HEK293T (cell line): ENCODE measurements at places on chromosomes 12 and 14.
A peak's percentile ranks its signal among the peaks of the same experiment; 100 is the strongest.

DNA sequence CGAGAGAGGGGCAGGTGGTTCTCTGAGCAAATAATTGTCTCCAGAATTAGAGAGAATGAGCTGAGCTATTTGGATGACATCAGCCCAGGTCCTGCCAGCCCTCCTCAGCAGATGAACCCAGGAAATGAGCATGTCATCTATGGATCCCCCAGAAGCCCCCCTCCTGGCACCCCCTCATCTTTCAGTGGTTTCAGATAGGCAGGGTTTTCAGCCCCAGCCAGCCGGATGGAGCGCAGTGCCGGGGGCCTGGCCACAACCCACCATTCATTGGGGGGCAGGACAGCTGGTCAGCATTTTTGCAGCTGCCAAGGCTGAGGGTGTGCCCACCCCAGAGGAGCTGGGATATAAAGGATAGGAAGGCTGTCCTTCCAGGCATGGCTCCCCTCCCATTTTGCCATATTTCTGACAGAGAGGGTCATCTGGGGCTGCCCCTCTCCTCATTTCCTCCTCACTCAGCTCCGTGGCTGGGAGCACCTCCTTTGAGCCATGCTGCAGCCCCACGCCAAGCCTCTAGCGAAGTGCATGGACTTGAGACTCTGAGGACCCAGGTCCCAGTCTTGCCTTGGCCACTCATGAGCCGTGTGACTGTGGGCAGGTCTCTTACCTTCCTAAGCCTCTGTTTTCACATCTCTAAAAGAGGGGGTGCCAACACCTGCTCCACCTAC, 6.0 kb upstream of the KRT71 start:
- DNase-seq = no peak

DNA sequence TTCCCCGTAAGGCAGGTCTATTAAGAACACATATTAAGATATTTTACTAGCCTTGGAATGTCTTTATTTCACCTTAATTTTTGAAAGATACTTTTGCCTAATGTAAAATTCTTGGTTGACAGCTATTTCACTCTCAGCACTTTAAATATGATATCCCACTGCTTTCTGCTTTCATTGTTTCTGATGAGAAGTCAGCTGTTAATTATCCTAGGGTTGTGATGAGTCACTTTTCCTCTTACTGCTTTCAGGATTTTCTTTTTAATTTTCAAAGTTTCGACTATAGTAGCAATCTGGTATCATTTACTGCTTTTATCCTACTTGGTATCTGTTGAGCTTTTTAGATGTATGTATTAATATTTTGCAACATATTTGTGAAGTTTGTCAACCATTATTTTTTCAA, 578.9 kb upstream of the ATP2B1 start:
- no peak for DNase-seq

DNA sequence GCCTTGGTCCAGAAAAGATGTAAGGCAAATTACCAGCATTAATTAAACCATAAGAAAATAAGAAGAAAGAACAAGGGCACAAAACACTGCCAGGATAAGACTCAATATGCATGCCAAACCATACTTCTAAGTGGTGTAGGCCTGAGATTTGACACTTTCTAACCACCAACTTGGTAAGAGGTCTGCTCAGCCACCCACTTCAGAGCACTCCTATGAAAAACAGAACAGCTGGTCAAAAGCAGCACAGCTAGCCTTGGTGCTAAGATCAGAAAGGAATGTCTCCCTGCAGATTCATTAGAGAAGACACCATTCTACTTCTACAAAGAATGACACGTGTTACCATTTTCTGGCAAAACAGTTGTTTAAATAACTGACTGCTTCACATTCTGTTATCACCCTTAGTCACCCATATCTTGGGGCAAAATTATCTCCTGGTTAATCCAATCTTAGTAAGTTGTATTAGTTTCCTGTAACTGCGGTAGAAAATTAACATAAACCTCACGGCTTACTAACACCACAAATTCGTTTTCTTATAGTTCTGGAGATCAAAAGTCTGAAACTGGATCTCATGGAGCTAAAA, 13.2 kb downstream of the RPS6KA5 start:
- DNase-seq = no peak

DNA sequence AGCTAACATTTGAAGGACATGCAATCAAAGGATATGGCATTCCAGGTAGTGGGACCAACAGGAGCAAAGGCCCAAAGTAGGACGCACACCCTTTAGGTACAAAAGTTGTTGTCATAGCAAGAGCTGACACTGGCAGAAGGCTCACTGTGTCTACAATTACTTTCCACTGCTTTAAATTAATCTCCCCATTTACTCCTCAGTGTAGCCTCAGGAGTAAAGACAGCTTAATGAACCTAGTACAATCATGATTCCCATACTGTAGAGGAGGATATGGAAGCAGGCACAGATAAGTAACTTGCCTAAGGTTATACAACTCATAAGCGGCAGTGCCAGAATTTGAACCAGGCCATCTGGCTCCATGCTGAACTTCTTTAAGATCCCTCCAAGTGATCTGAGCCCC, 212.9 kb upstream of the SFSWAP start:
- DNase-seq = no peak

- DNase-seq = no peak
Measured at GRCh38 chr12:53105256-53105655, 2.0 kb downstream of the SOAT2 start.

DNA sequence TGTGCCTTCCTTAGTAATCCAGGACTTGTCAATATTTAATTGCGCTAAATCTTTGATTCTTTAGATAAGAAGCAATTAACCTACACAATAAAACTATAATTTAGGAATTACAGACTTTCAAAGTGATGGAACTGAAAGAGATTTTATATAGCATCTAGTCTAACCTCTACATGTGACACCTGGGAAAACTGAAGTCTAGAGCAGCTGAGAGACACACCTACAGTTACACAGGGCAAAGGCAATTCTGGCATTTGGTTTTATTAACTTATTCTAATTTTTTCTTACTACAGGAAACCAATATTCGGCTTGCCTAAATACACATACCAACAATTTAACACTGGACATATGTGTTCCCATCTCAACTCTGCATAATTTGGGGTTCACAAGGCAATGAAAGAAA, 196.5 kb downstream of the STXBP6 start:
- DNase-seq = no peak

DNA sequence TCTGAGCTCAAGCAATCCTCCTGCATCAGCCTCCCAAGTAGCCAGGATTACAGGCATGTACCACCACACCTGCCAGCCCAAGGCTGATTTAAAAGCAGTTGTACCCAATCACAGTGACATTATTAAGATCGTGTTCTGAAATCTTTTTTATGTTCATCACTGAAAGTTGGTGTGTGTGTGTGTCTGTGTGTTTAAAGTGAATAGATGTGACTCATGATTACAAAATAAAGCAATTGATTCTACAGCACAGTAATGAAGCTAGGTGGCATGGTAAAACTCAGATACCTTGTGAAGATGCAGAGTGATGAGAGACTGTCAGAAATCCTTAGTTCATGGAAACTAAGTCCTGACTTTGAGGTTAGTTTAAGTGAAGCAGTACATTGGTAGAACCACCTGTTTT, 74.2 kb upstream of the ATP2B1 start:
- DNase-seq = no peak

DNA sequence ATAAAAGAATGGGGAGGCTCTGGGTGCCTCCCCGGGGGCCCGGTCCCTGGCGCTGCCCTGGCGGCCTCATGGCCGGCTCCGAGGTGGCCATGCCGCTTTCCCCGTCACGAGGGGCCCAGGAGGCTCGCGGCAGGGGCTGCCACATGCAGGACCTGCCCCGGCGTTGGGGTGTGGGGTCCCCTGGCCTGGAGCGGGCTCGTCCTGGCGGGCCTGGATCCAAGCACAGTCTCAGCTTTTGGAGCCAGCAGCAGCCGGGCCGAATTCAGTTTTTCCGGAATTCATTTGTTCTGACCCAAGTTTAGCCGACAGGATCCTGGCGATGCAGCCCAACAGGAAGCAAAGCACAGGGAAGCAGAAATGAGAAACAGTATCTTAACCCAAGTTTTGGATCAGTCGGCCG, 26.4 kb upstream of the AEBP2 start:
- no peak for DNase-seq

DNA sequence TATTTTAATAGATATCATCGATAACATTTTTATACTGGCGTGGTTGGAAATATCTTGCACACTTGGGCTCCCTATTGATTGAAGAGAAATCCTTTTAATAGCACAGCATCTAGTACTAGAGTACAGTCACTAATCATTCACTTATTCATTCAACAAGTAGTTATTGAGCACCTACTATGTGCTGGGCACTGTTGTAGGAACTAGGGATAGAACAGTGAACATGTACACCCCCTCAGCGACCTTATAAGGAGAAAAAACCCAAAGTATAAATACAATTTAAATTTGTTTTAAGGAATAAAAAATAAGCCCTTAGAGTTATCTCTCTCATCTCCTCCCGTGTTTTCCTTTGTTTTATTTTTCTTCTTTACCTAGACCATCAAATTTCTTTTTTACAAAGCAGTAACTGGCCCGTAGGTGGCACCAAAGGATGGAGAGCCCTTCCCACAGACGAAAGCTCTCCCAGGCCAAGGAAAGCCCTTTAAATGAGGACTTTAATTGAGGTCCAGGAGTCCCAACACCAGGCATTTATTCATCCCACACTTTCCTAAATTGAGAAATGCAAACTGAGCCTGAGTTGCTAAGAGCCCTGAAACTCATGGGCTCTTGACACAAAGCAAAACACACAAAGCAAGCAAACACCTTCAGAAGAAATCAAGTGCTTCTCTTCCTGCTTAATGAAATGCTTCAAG, 29.0 kb downstream of the PEBP1 start:
- peak; percentile 50 for DNase-seq

DNA sequence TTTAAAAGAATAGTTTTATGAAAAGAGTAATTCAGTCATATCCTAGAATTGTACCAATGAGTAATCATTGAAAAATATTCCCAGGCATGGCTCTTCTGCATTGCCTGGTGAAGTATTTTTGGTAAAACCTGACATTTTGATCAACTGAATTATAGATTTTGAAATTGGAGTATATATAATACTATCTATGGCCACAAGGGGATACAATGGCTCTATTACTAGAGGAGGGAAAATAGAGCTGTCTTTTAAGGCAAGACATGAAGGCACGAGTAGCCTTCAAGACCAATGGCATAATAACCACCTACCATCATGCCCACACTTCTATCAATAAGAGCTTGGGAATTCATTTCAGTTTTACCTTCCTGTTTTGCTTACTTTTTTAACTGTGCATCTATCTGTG, 1241.4 kb upstream of the TMEM132C start:
- no peak for DNase-seq

- DNase-seq = no peak
Measured at GRCh38 chr12:124898200-124898922, 16.1 kb downstream of the UBC start.

DNA sequence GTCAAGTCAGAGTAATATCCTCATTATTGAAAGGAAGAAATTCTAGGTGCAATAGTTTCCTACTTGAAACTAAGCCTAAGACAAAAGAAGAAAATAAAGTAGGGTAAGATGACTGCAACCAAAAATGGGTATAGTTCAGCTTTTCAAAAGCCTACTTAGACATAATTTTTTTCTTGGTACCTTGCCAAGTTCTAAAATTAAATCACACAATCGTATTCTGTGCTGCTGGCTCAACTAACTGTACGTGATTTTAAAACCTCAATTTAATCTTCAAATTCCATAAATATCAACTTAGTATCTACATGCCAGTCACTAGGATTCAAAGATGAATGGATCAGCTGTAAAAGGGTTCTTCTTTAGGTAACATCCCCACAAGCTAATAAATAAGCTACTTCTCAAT, 56.9 kb downstream of the SCAF11 start:
- DNase-seq = no peak

DNA sequence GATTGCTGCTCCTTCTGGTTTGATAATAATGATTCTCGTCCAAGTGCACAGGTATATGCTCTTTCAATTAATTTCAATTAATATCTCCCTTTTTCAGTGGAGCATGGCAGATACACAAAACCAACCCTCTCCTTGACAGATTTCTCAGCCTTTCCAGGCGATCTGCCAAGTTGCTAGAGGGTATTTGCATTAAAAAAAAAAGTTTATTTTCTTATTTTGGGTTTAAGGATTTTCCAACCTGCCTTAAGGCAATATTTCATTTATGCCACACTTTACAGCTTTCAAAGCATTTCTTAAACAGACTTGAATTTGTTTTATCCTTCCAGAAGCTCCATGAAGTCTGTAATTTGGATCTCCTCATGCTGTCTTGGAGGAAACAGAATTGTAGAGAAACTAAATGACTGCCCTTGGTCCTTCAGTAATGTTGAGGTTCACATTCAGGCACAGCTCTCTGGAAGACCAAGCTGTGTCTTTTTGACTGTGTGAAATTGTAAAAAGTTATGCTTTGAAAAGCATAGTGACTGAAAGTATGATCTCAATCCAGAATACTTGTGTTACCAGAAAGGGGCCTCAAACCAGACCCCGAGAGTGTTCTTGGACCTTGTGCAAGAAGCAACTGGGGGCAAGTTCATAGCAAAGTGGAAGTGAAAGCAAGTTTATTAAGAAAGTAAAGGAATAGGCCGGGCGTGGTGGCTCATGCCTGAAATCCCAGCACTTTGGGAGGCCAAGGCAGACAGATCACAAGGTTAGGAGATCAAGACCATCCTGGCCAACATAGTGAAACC, 2.3 kb downstream of the DGLUCY start:
- no peak for DNase-seq

DNA sequence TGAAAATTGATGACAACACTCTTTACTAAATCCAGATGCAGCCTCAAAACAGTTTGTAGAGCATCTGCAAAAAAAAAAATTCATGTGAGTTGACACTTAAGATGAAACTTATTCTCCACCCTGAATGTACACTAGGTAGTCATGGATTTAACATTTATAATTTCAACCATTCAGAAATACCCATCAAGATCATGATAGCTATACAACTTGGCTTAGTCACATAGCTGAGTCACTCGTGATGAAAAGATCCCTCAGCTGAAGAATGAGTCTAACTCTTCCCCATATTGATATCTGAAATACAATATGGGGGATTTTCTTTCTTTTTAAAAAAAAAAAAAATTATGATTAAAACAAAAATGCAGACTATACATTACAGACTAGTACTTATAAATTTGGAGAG, 104.8 kb upstream of the PLEKHG7 start:
- DNase-seq = no peak

DNA sequence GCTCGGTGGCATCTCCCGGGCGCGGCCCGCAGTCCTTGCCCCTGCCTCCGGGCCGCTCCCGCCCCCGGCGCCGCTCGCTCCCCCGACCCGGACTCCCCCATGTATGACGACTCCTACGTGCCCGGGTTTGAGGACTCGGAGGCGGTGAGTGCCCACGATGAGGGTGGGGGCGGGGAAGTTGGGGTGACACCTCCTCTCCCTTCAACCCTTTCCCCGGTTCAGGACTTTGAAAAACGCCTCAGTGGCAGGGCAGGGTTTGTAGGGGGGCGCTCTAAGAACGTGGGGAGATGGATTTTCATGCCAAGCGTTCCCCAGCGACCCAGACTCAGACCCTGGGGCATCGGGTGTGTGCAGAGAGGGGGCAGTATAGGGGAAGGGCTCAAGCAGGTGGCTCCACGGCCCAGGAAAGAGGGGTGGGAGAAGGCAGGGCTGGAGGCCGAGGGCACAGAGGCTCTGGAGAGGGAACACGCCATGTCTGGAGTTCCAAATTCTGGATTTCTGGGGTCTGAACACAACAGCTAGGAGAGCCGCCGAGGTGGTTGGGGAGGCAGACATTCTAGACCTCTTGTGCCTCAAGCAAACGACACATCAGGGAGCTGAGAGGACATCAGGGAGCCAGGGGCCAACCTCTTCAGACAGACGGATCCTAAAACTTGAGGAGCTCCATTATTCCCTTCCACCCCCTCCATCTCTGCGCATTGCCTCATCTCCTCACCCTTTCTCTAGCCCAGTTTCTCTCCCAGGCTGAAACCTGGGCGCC, 715 bp downstream of the CACNB3 start:
- no peak for DNase-seq
